ENCODE measurements at places on chromosomes 11 and 22.

DNA sequence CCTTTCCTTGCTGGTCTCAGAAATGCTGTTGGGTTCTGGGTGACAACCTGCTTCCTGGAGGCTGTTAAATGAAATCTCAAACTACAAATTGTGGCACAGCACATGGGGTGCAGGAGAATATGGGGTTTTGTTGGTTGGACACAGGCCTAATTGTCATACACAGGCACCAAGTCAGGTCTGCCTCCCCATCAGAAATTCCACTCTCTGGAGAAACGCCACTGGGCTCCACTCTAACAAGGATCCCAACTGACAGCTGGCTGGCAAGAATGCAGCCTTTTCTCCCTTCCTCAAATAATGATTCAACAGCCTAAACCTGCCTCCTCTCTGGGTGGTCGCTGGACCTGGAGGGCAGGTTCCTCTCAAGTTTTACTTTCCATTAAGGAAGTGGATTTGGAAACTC is 177.8 kb upstream of the NARS2 start:
- no peak for DNase-seq

DNA sequence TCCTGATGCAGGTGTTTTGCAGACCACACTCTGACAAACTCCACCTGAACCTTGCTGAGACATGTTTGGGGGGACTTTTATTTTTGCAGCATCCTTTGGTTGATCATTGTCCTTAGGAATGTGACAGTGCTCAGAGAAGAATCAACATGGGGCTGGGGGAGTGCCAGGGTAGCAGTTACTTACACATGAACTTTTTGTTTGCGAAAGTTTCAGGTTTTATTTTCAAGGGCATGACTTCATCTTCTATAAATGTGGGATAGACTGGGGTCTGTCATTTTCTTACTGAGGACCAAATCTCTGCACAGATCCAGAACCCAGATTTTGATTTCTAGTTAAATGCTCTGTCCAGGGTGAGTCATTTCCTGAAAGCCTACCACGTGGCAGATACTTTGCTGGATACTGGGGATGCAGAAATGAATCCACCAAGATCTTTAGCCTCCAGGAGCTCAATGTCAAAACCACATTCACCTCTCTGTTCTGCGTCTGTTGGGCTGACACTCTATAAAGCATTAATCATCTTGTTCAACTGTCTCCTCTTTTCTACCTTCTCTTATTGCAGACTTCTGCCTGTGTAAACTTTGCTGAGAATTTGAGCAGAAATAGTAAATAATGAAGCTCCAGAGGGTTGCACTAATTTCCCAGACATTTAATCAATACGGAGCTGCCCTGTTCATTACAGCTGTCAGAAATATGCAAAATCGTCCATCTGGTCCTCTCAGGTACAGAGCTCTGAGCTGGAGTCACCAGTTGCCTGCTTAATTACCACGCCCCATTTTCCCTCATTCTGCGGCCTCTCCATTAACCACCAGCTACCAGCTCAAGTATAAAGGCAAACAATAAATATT is 387.9 kb downstream of the MIAT start:
- DNase-seq, result no peak

- no peak for DNase-seq
Measured at GRCh38 chr11:3197044-3197695, 21.4 kb downstream of the MRGPRG start.

GRCh38 chr22:39231197-39231950 is 13.4 kb downstream of the PDGFB start:
- DNase-seq, result no peak

GRCh38 chr22:30742291-30743256 is 47.9 kb downstream of the OSBP2 start:
- DNase-seq, result peak; percentile 66
